ENCODE measurements at places on chromosomes 7 and 10.

DNA sequence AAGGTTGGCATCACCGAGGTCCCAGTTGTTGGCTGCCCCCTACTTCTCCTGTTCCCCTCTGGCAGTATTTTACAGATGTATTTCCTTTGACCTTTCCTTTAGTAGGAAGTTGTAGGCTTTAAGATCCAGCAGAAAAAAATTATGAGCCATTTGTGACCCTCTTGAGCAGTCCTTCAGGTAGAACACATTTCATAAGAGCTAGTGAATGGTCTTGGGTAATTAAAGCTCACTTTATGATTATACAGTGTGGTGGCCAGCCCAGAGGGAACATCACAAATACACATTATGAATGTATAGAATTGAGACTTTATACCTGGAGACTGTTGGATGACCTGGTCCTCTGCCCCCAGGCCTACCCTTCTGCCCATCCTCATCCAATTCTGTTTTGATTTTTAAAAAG, 57.0 kb downstream of the KAT6B start:
- DNase-seq = no peak

DNA sequence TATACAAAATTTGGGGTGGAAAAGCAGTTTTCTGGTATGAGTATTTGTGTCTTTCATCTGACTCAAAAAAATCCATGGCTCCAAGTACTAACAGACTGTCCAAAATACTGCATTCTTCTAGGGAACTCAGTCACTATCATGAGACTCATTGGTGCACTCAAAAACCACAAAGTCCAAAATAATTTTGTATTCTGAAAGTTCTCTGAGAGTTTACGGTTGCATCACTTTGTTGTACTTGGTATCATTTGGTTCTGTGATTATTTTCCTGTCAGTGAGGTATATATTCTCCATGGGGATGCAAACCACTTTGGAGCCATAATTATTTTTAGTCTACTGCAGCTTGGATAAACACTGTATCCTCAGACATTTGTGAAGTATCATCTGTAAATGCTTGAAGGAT, 28.0 kb upstream of the CABCOCO1 start:
- DNase-seq = no peak

- DNase-seq = no peak
Observed at GRCh38 chr7:47394751-47395252, 187.1 kb downstream of the TNS3 start.

- no peak for DNase-seq
Observed at GRCh38 chr10:117609796-117610170, 67.2 kb downstream of the EMX2 start.

DNA sequence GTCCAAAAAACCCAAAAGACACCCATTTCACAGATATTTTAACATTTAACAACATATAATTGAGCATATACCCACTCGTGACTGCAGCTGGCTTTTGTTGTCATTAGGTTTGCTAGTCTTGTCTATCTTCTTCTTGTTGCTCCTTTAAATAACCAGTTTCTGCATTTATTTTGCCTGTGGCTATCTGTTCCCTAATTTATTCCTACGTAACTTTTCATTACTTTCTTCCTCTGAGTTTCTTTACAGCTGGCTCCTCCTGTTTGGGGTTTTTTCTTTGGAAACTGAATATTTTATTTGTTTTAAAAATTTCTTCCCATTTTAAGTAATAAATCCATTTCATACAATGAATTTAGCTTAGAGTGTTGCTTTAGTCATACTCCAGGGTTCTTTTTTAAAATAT, 14.4 kb downstream of the PILRA start:
- no peak for DNase-seq

DNA sequence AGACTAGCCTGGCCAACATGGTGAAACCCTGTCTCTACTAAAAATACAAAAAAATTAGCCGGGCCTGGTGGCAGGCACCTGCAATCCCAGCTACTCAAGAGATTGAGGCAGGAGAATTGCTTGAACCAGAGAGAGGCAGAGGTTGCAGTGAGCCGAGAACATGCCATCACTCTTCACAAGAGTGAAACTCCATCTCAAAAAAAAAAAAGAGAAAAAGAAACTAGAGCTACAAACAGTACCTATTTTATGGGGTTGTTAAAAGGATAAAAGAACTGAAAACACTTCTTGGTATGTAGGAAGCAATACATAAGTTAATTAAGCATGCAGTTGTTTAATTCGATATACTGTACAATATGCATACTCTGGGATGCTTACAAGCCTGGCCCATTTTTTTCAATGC, 216.9 kb downstream of the SORCS1 start:
- no peak for DNase-seq

DNA sequence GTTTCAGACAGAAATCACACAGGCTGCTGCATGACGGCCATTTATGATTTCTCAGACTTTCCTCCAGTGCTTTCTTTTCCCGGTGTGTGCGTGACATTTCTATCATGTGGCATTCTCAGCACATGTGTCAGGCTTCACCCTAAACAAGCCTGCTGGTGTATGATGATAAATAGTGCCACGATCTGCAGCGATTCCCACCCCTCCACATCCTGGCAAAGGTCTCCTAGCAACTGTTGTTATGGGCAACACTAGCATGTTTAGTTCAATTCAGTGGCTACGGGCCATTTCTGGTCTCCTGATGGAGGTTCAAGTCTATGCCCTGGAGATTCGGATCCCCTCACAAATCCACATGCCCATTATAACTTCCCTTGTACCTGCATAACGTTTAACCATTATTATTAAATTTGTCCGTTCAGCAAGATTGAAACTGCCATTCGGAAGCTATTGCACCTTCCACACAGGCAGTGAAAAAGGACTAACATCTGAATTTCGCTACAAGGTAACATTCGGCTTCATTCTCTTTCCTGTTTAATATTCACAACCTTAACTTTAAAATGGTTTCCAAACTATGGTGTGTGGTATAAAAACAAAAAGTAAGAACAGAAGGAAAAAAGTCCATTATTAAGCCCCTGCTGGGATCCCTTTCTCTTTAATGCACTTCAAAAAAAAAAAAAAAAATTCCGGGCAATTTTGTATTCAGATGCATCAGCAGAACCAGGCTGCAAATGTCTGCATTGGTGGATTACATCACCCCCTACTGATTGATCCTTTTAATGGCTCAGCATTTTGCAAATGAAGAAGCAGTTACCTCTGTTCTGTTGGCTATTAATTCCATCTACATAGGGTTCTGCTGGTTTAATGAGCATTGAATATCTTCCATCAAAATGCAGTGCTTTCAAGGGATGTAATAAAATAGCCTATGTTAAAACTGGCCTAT, 90.2 kb downstream of the FRMD4A start:
- no peak for DNase-seq
